NCI-H1092 (cell line): ENCODE measurements at places on chromosomes 2 and 18.

GRCh38 chr2:202400941-202401340 lies 24.8 kb downstream of the BMPR2 start:
- no peak for DNase-seq

- DNase-seq, result no peak
Observed at GRCh38 chr2:37302701-37303252, 21.9 kb downstream of the PRKD3 start.

- no peak for DNase-seq
Observed at GRCh38 chr2:76639171-76639680, 883.0 kb downstream of the LRRTM4 start.

GRCh38 chr2:105557021-105557920 lies 158.4 kb upstream of the FHL2 start:
- no peak for DNase-seq
